Kidney (tissue), 22 donors: ENCODE measurements at places on chromosomes 2 and 18.
A peak's percentile ranks its signal among the peaks of the same experiment; 100 is the strongest.

DNA sequence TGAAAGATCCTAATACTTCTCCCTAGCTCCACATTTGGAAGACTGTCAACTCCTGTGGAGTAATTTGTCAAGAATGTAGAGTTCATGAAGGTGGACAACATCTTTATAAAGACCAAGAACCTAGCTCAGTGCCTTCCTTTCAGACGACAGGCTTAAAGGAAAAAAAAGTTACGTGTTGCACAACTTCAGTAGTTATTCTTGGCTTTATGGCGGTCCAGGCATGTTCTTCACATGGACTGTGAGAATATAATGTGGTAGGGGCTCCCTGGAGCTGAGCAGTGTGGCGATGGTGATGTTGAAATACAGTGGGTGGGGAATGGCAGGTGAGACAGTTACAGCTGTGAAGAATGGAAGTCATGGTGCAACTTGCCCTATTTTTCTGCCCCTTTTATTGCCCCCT lies 3.9 kb downstream of the TAF1B start:
- DNase-seq, result no peak

DNA sequence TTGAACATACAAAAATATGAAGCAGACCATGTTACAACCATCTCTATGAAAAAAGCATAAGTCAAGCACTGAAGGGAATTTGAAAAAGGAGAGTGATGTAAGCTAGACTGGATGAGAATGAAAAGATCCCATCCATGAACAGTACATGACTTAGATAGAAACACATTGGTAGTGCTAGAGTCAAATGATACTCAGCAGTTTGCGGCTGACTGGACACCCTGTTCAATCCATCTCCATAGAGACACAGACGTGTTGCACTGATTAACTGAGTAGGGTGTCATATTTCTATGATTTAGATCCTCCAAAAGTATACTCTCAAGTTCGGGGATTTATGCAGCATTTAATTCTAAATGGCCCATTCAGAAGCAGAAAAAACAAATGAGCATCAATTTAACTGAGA lies 674.3 kb upstream of the NRXN1 start:
- DNase-seq, result peak; percentile 4

DNA sequence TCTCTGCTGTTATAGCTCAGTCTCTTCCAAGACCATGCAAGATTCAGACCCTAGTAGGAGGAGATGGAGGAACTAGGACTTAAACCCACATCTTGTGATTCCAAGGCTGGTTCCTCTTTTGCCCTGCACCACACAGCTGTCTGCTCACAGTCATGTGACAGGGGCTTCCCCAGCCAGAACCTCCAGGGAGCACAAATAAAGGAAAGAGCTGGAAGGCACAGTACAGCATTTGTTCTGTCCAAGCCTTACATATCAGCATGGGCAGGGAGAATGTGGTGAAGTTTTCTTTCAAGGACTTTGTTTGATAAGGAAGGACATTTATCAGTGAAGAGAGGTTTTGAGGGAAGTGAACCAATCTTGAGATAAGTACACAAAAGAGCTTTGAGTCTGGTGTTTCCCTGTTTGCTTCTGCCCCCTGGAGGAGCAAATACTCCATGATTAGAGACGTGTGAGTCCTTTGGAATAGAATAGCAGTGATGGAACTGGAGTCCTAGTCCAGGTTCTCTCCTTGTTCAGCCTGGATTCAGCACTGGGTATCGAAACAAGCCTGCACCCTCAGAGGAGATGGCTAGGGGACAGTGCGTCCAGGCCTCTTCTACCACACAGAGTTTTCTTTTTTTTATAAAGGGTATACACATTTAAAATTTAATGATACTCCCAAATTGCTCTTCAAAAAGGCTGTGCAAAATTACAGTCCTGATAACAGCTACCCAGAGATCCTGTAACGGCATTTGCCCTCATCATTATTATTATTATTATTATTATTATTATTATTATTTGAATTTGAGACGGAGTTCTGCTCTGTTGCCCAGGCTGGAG lies 24.6 kb upstream of the CASP10 start:
- DNase-seq, result peak; percentile 90

- no peak for DNase-seq
Observed at GRCh38 chr18:36627637-36628036, 201.2 kb downstream of the TPGS2 start.

DNA sequence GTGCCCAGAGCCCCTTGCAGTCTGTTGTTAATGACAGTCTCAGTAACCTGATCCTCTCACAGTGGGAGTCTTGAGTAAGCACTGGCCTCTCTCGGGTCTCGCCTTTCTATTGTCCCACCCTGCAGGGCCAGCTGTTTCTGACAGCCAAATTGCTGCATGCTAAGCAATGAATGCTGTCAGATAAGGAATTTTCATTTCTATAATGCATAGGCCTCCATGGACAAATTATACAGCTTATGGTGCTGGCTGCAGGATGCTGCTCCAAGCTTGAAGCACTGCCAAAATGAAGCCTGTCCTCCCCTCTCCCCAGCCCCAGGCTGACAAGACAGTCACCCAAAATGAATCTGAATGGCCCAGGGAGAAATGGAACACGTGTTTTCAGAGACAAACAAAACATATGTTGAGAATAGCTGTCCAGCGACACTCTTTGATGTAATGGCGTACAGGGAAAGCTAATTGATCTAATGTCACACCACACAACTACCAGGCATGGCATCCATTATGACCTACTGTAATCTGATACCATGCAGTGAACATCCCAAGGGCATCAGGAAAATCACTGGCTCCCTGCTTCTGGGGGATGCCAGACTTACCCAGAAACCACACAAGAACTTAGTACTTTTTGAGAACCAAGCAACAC lies 36.8 kb downstream of the ACVR1 start:
- peak; percentile 88 for DNase-seq

- DNase-seq, result no peak
Observed at GRCh38 chr18:59846814-59847490, 52.8 kb upstream of the PMAIP1 start.
